Germinal center (tissue), 1 donor: ENCODE measurements at places on chromosomes 7 and 10.

DNA sequence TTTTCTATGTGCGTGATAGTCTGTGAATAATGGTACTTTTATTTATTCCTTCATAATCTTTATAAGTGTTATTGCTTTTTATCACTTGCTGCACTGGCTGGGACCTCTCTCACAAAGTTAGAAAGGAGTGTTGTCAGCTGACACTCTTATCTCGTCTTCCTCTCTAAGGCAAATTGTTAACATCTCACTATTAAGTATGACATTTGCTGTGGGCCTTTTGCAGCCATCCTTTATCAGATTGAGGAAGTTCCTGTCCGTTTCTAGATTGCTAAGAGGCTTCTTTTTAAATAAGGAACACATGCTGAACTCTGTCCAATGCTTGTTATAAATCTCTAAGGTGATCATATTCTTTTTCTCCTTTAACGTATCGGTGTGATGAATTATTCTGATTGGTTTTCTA is 27.4 kb upstream of the DIP2C start:
- DNase-seq = no peak

DNA sequence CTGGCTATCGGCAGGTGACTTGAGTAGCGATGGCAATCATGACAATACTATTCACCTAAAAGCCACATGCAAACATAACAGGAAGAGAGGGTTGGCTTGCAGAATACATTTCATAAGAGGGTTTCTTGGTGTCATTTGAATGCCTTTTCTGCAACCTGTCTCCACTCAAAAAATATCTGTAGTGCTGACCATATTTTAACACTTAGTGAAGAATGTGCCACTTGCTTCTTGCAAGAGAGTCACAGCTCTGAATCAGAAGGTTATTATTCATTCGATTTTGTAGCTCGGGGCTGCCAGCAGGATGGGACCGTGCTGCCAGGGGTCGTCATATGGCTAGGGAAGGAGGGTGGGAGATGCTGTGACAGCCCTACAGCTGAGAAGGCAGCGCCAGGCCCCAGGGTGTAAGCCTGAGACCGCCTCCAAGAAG is 152.0 kb upstream of the PITRM1 start:
- no peak for DNase-seq

DNA sequence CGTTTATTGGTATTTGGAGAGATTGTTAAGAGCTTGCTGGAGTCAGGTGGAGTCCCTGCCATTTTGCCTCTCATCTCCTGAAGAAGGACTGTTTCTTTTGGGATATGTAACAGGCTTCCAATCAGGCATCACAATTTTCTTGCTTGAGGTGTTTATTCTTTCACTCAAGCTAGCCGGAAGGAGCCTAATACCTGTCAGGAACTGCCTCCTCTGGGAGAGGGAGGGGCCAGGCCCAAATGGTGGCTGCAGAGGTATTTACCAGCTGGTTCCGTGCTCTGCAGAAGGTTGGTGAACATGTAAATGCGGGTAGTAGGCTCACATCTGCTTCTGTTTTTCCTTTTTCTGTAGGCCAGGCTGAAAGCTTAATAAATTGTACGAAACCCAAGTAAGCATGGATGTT is 114.0 kb downstream of the TCF7L2 start:
- no peak for DNase-seq

GRCh38 chr10:43041422-43042342 is 35.2 kb upstream of the RET start:
- no peak for DNase-seq

- no peak for DNase-seq
Measured at GRCh38 chr10:86265236-86265894, 101.2 kb downstream of the GRID1 start.

GRCh38 chr7:143889068-143889467 is 12.9 kb downstream of the TCAF1 start:
- no peak for DNase-seq

DNA sequence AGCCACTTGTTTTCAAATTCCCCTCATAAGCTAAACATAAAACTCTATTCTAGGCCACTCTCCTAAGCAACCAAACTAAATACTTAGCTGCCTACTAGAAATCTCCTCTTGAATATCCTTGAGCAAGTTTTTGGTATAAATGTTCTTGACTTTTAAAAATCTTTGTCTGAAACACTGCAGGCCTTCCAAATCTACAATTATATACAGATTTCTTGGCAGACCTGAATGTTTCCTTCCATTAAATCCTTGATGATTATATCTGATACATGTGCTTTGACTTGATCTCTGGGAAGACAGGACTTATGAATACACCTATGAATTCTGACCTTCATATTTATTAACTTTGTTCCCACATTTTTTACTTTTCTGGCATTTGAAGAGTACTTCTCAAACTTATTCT is 314.5 kb downstream of the CACNA2D1 start:
- no peak for DNase-seq

DNA sequence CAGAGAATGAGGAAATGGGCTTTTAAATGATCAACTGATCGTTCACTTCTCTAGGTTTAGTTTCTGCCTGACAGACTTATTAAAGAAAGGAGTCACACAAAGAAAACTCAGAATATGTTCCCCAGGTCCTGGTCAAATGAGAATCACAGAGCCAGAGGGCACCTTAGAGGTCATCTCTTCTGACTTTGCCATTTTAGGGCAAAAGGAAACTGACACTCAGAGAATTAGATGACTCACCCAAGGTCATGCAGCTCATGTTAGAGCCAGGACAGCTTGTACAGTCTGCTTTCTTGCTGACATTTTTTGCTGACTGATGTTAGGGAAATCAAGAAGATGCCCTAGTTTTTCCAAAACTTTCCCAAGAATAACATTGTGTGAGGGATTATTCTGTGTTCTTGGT is 312.7 kb upstream of the SP8 start:
- DNase-seq = no peak

GRCh38 chr10:76001019-76001418 is 569.6 kb downstream of the LRMDA start:
- no peak for DNase-seq

- no peak for DNase-seq
Measured at GRCh38 chr10:113199459-113199858, 249.4 kb downstream of the TCF7L2 start.

DNA sequence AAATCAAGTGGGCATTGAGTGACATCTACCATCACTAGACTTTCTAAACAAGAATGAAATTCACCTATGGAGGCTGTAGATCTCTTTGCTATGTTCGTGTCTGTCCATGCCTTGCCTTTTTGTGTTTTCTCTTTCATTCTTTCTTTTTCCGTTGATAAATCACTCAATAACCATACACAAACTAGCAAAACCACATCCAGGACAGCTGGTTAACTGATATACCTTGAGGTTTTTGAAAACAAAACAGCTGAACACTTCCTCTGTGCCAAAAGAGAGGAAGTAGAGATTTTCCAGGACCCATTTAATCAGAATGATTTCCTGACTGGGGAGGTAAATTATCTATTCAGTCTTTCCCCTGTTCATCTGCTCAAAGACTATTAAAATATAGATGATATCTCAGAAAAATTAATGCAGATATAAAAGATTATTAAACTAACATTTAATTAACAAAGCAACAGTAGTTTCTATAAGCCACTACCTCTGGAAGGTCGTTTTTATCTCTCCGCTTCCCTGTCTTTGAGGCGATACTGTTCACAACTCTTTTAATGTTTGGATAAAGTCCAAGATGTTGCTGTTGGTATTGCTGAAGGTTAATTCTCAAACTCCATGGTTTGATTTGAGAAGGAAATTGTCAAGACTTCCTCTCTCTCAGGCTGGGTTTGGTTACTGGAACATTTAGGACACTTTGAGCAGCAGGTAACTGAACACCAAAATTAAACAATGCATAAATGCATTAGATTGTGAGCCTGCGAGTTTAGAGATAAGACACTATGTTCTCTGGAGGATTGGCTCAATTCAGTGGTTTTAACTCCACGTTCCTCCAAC is 24.4 kb upstream of the C10orf67 start:
- DNase-seq = peak; percentile 60

DNA sequence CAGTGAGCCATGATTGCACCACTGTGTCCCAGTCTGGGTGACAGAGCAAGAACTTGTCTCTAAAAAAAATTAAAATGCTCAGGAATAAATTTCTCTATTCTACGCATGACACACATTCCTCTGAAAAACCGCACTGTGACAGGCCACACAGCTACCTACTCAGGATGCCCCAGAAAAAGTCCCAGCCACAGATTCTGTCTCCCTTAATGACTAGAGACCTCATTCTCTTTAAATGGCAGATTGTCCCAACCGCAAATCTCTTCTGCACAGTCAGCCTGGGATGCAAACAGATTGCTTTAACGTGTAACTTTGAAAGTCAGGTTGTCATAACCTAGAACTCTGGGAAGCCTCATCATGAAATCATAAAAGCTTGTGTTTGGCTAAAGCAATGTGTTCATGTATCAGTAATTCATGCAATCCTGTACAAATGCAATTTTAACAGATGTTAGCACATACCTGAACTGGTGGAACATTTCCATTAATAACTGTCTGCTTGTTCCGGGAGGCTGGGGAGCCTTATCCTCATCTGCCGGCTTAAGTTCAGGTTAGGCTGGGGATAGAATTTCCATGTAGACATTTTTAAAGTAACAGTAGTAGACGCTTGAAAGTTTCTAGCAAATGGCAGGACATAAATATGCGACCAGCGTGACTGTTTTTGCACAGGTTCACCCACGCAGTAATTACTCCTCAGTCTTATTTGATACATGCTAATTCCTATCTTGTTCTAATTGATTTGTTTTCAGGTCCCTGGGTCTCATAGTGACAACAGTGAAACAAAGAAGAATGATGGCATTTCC is 26.2 kb upstream of the MSRB2 start:
- DNase-seq = no peak

- no peak for DNase-seq
Measured at GRCh38 chr7:144869082-144869481, 33.2 kb upstream of the TPK1 start.

DNA sequence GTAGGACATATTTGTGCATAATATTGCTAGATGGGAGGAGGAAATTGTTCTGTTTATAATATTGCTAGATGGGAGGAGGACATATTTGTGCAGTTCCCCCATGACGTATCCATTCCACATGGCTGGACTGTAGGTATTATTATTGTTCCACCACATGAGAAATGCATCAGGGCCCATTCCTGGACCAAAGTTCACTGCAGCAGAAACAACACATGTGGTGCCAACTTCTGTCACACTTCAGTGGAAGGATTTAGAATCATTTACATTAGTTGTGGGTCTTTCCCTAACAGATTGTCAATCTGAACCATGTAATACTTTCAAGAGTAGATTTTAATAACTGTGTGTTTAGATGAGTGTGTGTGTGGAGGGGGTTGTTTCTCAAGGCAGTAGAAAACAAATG is 32.7 kb upstream of the MACC1 start:
- DNase-seq = no peak

- no peak for DNase-seq
Measured at GRCh38 chr10:97737770-97738265, 890 bp downstream of the ZFYVE27 start.

GRCh38 chr10:129681856-129682255 is 214.8 kb downstream of the MGMT start:
- DNase-seq = no peak

GRCh38 chr10:51468424-51468823 is 231.0 kb downstream of the CSTF2T start:
- no peak for DNase-seq

- DNase-seq = no peak
Measured at GRCh38 chr10:80464557-80465450, 10.7 kb downstream of the TSPAN14 start.

DNA sequence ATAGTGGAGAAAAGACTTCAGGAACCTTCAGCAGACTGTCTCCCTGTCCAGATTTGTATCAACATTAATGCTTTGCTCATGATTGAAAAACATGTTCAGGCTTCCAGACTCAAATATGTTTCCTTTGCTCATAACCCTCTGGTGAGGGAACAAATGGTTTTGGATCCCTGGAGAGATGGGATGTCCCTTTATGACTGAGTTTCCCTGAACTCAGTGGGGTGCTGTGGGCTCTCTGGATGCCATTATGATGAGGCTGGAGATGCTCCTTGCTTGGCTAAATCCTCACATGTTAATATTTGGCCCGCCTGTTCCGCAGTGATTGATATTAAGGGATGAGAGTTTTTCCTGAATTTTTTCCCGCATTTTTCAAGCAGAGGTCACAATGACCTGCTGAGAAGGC is 749.4 kb downstream of the SUGCT start:
- DNase-seq = no peak

DNA sequence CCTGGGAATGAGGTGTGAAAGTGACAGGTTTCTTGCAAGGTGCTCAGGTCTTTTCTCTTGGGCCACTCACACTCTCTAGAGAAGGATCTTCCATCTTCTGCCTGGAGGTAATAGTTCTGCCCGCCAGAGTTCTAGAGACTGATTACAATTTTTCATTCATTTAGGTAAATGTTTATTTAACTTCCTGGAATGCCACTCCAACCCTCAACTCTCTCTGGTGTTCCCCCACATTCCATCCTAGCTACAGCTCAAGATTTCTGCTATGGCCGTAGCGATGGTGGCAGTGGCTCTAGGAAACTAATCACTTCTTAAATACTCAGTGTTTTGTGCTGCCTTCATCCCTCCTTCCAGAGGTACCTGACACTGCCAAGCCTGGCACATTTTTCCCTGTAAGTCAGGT is 174.6 kb downstream of the WDR11 start:
- no peak for DNase-seq

- DNase-seq = no peak
Measured at GRCh38 chr10:93965911-93966310, 27.8 kb upstream of the PLCE1 start.

DNA sequence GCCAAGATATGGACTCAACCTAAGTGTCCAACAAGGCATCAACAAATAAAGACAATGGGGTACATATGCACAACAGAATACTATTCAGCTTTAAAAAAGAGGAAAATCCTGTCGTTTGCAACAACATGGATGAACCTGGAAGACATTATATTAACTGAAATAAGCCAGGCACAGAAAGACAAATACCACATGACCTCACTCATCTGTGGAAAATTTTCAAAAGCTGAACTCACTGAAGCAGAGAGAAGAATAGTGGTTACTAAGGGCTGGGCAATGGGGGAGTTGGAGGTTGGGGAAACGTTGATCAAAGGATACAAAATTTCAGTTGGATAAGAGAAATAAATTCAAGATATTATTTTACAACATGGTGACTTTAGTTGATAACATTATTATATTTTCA is 221.4 kb upstream of the PITRM1 start:
- DNase-seq = no peak

- DNase-seq = no peak
Measured at GRCh38 chr7:37028909-37029440, 304.7 kb upstream of the AOAH start.

GRCh38 chr7:57769958-57770357 is 320.0 kb downstream of the ZNF716 start:
- no peak for DNase-seq

DNA sequence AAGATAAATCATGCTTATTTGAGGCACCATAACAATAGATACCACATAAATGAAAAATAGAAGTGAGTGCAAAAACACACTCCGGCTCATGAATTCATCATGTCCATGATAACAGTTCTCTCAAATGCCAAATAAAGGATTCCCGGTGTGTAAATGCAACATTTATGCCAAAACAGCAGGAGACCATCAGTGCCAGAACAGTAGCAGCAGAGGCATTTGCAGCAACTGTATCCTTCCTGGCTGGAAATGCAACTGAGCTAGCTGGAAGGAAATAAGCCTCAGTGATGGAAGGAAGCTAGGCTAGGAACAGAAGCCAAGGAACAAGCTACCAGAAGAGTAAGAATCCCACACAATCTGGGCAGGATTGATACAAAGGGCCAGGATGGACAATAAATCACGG is 79.9 kb upstream of the THSD7A start:
- DNase-seq = no peak

GRCh38 chr10:16737420-16737819 is 79.8 kb downstream of the RSU1 start:
- DNase-seq = no peak
